D721Med (cell line): ENCODE measurements at places on chromosomes 2 and 18.

DNA sequence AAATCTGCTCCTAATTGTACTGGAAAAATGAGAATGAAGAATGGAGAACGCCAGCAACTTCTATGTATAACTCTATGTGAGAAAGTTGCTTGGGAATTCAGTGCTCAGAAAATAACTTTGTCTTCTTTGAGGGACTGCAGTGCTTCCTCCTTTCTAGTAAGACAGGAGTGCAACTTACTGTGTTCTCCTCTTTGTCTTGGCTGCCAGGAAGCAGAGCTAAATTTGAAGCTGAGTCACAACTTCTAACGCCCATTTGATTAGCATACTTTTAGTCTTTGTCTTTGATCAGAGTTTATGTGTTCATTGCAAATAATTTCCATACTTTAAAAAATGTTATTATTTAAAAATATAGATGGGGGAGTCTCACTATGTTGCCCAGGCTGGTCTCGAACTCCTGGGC, 6.6 kb downstream of the ARHGAP25 start:
- DNase-seq, result no peak

GRCh38 chr2:162172802-162173370, 20.8 kb upstream of the GCG start:
- DNase-seq, result no peak

DNA sequence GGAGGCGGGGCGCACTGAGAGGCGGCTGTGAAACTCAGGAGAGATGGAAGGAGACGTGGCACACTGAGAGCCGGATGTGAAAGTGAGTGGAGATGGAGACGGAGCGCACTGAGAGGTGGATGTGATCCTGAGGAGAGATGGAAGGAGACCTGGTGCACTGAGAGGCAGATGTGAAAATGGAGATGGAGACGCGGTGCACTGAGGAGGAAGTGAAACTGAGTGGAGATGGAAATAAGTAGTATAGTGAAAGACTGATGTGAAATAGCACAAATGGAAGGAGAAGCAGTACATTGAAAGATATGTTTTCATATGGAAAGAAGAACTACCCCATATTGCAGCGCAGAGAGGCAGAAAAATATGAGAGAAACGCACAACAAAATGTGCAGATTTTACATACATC, 281.6 kb upstream of the RGPD4 start:
- no peak for DNase-seq

- no peak for DNase-seq
These were observed 8.6 kb downstream of the CLIP4 start for GRCh38 chr2:29123617-29124349.

GRCh38 chr2:232890896-232891601, 21.0 kb downstream of the SNORC start:
- no peak for DNase-seq

GRCh38 chr2:232957657-232958090, 55.4 kb downstream of the NGEF start:
- DNase-seq, result no peak

DNA sequence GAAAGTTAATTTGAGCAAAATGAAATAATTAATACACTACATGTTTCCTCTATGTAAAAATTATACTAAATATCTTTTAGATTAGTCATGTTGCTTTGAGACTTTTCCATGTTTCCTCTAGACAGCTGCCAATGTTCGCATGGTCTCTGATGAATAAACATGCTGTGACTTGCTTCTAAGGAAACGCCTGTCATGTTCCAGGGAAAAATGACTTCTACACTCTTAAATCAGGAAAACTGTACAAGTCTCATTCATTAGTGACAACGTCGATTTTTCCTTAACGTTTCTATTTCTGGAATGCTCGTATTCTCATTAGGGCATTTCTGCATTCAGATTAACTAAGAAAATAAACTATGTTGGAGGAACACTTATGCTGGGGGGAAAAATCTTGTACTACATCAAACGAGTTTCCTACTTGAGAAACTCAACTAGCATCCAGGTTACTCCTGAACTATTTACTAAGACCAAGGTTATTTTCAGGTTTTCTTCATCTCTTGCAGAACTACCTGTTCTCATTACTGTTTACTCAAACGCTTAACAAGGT, 1.6 kb downstream of the COBLL1 start:
- DNase-seq, result no peak

DNA sequence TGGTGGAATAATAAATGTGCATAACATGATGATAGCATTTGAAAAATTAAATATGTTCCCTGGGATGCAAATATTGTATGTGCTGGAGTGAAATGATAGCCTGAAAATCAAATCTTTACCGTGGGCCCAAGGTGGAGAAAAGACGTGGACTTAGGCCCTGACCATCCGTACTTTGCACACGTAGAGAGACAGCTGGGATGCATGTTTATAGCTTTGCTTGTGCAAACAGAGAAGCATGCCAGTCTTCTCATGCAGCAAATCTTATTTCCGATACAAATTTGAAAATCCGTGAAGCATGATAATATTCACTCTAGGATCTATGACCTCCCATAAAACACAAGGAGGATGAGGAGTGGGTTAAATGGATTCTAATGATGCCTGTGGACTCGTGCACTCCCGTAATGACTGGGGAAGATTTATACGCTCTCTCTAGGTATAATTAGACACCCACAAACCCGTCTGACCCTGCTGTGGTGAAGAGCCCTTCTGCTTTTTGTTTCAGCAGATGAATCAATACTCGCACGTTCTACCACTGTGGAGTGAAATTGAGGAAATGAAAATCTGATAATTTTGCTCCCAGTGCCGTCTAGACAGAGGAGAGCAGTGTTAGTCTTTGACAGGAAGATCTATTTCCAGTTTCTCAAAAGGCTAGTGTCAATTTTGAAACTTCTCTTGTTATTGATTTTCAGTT, 810.3 kb upstream of the SALL3 start:
- DNase-seq, result no peak

- DNase-seq, result no peak
These were observed 90.1 kb downstream of the DPP4 start for GRCh38 chr2:161983866-161984265.

DNA sequence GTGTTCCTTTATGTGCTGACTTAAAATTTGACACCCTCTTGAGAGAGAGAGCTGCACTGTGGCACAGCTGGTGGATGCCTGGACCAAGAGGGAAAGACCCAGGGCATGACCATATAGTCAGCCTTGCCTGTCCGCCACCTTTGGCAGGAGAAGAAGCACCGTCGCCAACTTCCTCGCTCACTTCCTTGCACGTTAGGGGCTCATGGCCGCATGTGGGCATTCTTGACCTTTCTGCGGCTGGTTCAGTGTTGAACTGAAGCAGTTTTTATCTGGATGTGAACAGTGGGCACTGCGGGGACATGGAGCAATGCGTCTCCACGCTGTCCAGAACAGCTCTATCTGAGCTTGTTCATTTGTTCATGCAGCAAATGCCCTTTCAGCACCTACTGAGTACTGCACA, 66.9 kb downstream of the TRAPPC12 start:
- no peak for DNase-seq

GRCh38 chr2:141417246-141417797, 713.5 kb downstream of the LRP1B start:
- no peak for DNase-seq

GRCh38 chr2:239979243-239980023, 45.7 kb downstream of the NDUFA10 start:
- no peak for DNase-seq

DNA sequence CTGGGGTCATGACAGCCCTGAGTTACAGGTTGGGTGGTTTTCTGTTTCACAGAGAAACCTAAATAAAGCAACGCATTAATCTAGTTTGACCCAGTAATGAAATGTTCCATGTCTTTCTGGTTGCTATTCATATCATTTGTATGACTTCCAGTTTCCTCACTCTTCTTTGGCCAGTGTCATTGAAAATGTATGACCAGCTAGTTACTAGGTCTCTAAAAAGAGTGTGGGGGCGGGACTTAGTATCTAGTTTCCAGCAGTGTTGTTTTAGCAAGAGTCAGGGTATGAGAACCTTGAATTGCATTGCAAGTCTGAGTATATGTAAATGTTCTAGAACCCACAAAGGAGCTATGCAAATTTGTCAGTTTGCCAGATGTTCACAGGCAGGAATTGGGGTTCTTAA, 47.7 kb downstream of the SLC9A2 start:
- no peak for DNase-seq

DNA sequence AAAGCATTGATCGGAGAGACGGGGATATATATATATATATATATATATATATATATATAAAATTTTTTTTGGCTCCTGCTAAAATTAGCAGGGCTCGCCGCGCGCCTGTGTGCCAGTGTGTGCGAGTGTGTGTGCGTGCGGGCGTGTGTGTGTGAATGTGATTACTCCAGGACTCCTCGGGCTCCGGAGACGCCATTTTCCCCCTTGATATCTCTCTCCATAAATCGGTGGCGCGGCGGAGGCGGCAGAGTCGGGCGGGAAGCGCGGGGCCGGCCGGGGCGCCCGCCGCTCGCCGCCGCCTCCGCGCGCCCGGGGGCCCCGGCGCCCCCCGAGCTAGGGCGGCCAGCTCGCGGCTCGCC, 795 bp upstream of the SETBP1 start:
- no peak for DNase-seq

DNA sequence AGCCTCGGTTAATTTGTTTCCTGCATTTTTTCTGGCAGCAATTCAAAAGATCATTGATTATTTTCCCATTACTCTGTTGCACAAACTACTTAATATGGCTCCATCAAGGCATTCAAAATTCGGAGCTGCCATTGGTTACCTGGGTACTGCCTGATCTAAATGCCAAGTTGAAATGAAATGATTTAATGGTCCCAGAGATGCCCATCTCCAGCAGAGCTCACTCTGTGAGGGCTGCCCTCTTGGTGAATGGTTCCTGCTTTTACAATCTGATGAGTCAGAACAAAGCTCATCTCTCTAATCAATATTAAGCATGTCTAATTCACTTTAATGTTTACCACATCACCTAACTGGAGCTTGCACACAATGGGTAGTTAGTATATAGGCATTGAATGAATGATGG, 126.1 kb downstream of the CTNNA2 start:
- DNase-seq, result no peak

DNA sequence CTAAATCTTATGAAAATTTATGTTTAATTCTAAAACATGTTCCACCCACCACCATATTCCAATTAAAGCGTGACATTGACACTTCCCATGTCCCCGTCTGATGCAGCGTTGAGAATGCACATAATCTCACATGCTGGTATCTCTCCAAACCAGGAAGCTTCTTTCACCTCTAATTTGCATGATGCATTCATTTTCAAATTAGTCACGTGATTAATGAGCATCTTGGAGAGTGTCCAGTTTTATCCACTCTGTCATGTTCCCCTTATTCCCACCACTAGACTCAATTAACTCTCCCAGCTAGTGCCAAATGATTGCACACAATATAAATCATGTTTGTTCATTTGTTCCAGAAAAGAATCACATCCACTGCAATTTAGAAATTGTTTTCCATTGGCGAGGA, 105.8 kb downstream of the RIT2 start:
- DNase-seq, result no peak

- DNase-seq, result no peak
These were observed 381.9 kb downstream of the ZNF516 start for GRCh38 chr18:76113101-76113500.

- no peak for DNase-seq
These were observed 62.1 kb downstream of the LBH start for GRCh38 chr2:30293303-30293921.

DNA sequence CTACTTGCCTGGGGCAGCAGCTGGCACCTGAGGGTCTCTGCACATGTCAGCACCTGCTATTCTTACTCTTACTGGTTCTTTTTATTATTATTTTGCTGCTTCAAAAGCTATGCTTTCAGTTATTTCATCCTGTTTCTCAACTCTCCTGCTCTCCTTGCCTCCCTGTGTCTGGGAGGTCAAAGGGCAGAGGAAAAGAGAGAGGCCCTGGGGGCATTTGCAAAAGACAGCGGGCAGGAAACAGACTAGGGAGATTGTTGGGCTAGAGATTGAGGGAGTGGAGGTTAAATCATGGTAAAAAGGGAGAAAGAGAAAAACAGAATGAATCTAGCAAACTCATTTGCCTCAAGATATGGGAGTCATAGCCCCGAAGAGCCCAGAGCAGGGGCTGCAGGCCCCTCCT, 21.1 kb upstream of the RPL31 start:
- no peak for DNase-seq

- DNase-seq, result no peak
These were observed 97.9 kb upstream of the DLX2 start for GRCh38 chr2:172200495-172201085.

GRCh38 chr2:113274432-113274831, 4.3 kb downstream of the PAX8 start:
- DNase-seq, result no peak

- peak; percentile 60 for DNase-seq
These were observed 39.8 kb downstream of the SPRED2 start for GRCh38 chr2:65392609-65393008.

- DNase-seq, result no peak
These were observed 73.4 kb downstream of the SLC66A3 start for GRCh38 chr2:11228692-11229091.

- no peak for DNase-seq
These were observed 1.7 kb downstream of the CYP1B1 start for GRCh38 chr2:38074058-38074763.

- DNase-seq, result no peak
These were observed 38.0 kb upstream of the YWHAQ start for GRCh38 chr2:9668687-9669345.

DNA sequence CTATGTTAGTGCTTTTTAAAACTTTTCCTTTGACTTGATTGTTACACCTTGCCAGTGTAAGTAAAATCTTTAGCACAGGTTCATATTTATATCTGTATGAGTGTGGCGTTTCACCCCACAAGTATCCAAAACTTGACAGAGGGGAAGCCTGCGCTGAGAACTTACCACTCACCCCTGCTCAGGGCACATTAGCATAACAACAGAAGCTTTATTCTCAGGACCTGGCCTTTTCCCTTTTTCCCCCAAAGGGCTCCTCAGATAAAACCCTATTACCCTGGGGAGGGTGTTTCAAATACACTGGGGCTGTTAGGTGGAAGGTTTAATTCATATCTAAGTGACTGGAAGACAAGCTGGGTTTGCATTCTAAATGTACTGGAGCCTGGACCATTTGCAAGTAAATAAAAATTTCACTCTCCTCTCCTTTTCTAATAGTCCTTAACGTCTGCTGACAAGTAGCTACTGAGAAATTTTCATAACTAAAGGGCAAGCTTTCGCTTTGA, 276.6 kb downstream of the RNF152 start:
- DNase-seq, result no peak

DNA sequence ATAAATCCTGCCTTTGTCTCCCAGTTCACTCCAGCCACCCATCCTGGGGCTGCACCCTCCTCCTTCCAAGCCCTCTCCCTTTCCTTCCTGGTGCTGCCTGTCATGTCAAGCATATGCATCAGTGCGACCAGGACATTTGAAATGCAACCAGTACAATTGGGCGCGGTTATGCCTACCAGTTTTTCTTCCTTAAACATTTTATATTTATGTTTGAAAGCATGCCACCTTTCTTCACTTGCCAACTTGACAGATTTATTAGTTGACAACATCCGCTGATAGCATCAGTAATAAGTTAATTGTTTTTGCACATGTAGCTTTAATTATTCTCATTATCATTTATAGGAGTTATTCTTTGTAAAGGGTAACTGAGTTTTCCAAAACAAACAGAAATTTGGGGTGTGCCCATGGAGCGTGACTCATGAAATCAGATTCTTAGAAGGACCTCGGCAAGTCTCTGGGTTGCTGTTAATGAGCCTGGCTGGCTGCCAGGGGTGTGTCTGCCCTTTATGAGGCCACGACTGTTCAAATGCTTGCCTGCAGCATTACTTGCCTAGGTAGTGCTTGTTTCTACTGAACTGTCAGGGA, 32.8 kb upstream of the IL1B start:
- no peak for DNase-seq

- no peak for DNase-seq
These were observed 53.3 kb downstream of the FECH start for GRCh38 chr18:57533006-57533867.
